ENCODE measurements at places on chromosomes 16 and 17.

DNA sequence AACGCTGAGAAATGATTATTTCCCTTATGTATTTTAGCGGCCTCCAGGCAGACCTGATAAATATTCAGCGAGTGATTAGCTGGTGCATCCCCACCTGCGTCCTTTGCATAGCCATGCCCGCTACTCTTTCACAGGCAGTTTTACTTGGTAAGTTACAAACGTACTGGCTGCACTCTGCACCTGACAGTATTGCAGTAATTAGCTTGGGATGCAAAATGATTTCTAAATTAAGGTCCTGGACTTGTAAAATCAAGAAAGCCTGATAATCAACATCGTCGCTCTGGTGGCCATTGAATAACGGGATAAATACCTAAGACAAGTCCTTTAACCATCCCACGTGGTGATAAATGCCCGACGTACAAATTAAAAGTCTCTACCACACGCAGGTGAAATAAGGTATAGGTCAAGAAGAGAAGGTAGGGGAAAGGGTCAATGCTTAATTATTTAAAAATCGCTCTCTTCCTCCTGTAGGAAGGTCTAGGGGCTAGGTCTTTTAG lies 998 bp upstream of the PRKCA start:
- DNase-seq: no peak

DNA sequence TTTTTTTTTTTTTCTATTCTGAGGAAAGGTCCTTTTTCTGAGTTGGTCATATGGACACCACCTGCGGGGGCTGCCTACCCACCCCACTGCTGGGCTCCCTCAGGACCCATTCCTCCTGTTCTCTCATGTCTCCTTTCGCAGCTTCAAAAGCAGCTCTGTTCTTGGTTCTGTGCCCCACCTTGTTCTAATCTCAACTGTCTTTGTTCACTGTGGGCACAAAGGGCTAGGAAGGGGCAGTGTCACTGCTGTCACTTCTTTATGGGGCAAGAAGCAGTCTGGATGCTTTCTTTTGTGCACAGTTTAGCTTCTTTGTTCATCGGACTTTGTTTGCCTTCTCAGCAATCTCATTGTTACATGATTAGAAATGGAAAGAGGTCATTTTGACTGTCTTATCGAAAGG lies 7.1 kb downstream of the GOSR2 start:
- no peak for DNase-seq

- no peak for DNase-seq
Measured at GRCh38 chr17:8405499-8406016, 7.9 kb upstream of the RNF222 start.

DNA sequence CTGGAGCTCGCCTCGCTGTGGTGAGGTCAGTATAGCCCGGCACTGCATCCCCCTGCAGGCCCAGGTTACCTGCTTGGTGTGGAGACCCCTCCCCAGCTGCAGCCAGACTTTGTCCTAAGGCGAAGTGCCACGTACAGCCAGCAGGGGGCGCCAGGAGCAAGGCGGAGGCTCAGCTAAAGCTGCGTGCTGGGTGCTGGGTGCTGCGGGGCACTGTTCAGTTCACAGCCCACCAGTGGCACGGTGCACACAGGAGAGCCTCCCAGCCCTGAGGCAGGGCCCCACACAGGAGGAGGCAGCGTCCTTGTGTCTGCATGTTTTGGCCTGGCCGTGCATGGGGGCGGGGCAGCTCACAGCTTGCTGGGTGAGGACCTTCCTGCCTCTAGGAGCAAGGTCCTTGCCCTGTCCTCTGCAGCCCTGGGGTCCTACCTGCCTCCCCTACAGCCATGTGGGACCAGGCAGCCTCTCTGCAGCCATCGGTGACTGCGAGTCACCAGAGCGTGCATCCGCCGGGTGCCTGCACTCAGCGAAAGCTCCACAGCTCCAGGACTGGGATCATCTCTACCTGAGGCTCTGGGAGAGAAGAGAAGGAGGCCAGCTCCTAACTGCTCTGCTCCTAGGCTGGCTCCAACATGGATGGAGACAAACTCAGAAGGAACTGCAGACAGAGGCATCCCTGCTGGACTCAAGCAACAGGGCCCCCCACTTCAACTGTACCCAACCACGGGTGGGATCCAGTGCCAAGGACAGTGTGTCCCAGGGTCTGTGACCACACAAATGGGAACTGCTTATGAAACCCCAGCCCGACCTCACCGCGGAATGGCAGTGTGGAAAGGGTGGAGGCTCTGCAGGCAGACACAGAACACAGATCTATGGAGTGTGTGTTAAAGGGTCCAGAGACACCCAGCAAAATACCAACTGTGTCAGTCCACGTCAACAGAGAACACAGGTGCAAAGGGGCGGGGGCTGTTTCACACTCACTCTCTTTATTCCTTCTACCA lies 19.0 kb downstream of the SLC7A5 start:
- DNase-seq: no peak

GRCh38 chr17:81323411-81323868 lies 28.3 kb upstream of the SLC38A10 start:
- peak; percentile 26 for DNase-seq

All from GM04504 (cell line).